ENCODE measurements at places on chromosomes 16 and 17. TPM values are rescaled to one million over a fixed set of nuclear protein-coding genes. Genes with fewer than 3 reads are reported as not detected.

CCDC137 gene
- total RNA-seq, result 72.5 TPM

MPV17L gene
- total RNA-seq, result 5.7 TPM

KRT25 gene
- not detected for total RNA-seq

MYH3 gene
- total RNA-seq, result 0.39 TPM

NTHL1 gene
- total RNA-seq, result 40.8 TPM

TP53TG3E gene
- not detected for total RNA-seq

ACSM2A gene
- total RNA-seq, result not detected

KRTAP4-1 gene
- total RNA-seq, result 0.24 TPM

CA10 gene
- not detected for total RNA-seq

SMPD3 gene
- 0.18 TPM for total RNA-seq

LRRC36 gene
- total RNA-seq, result not detected

GLIS2 gene
- total RNA-seq, result 24.1 TPM

TP53TG3C gene
- total RNA-seq, result 0.50 TPM

MYH2 gene
- total RNA-seq, result not detected

CES5A gene
- not detected for total RNA-seq

STXBP4 gene
- 6.8 TPM for total RNA-seq

All from A549 treated with dexamethasone at 1 μM for 4 hours (cell line).